ENCODE measurements at places on chromosomes 3 and 15.

DNA sequence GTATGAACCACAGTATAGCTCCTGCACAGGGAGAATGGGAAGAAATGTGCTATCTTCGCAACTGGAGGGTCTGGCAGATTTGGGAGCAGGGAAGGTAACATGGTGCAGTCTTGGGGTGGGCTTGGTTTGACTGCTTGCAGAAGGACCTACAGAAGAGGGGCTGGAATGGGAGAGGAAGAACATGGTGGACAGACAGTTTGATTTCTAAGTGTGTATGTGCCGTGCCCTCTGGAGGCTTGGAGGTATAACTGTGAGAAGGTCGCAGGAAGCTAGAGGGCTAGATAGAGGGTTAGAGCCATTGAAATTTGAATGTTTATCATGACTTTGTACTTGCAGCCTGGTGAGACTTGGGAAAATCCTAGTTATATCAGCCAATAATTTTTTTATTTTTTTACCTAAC, 169.2 kb downstream of the SQOR start:
- H3K36me3 ChIP-seq: no peaks in the 10 kb centered on the region
- H3K4me1 ChIP-seq: no peaks in the 10 kb centered on the region
- H3K27me3 ChIP-seq: no peaks in the 10 kb centered on the region
- DNase-seq: no peak
- no peak overlapping the region for H3K27ac ChIP-seq

DNA sequence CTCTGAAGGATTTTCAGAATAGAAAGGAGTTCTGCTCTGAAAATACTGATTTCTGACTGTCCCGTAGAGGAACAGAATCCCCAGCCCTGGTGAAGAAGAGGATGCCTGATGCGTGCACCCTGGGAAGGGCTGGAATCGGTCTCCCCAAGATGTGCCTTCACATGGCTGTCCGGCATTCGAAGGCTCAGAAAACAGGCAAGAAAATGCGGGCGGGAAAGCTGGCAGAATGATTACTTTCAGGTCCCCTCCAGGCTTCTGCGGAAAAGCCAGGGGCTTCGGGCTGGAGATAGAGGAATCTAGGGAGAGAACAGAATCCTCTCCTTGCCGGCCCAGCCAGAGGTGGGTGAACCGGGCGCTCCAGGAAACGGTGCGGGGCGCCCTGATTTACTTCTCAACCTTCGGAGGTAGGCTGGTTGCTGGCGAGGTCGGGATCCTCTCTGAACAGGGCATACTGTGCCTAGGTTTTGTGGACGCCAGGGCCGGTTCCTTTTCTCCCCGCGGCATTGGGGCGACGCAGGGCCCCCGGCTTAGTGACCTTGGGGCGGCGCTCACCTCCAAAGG, 2.5 kb downstream of the FOXL2NB start:
- no peaks in the 10 kb centered on the region for H3K36me3 ChIP-seq
- H3K4me3 ChIP-seq: peak overlapping the region; percentile 39
- H3K27ac ChIP-seq: no peak overlapping the region

DNA sequence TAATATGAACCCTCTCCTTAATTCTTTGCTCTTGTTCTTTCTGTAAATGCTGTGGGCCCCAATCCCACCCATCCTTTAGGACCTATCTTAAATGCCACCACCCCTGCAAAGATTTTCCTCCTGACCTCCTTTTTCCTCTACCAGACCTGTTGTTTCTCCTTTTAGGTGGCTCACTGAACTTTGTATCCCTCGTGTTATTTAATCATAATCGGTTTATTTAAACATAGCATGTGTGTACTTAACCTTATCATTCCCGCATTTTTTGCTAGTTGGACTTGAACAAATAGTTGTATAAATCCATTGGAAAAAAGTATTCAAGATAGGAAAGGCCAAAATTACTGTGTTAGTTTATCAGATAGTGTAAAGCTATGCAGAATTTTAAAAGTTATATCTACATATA, 988 bp upstream of the NFKBIZ start:
- H3K4me3 ChIP-seq: peak overlapping the region; percentile 90
- H3K4me1 ChIP-seq: peaks cover 43% of the 10 kb centered on the region
- no peaks in the 10 kb centered on the region for H3K27me3 ChIP-seq
- no peak for DNase-seq

- H3K36me3 ChIP-seq: no peaks in the 10 kb centered on the region
- peak overlapping the region; percentile 24 for H3K4me3 ChIP-seq
- H3K4me1 ChIP-seq: no peaks in the 10 kb centered on the region
- no peak for DNase-seq
- peak overlapping the region; percentile 41 for H3K27ac ChIP-seq
Observed at GRCh38 chr3:168865022-168865551, 769.4 kb upstream of the GOLIM4 start.

DNA sequence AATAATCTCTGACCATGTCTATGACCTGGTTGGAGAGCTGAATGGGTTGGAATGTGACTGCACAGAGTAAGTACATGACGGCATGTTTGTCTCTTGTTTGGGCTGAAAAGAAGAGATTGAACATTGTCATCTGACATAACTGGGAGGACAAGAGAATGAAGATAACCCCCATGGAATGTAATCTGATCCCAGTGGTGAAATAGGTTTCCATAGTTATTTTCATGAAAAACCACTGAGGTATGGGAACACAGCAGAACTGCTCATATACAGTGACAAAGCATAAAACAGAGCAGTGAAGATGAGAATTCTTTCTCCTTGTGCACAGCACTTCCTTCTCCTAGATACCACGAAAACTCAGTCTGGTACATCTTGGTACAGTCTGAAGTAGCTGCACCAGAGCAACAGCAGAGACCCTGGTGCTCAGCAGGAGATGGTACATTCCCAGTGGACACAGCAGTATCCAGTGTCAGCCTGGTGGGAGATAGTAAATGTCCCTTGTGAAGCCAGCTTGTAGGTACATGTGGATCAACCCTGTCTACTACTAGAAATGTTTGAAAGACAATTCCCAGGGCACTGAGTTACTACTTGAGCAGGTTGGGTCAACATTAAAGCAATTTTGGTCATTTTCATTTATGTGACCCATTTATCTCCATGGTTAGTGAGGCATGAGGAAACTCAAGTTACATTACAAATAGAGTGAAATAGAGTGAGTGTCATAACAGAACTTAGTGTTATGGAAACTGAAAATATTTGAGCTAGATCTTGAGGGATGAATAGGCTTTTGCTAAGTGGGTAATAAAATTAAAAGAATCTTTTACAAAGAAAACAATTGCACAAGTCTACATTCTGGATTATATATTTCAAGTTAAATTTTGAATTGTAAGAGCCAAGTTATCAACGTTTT, 178.3 kb downstream of the SUCNR1 start:
- no peak for DNase-seq
- no peaks in the 10 kb centered on the region for H3K36me3 ChIP-seq
- H3K27ac ChIP-seq: no peak overlapping the region
- no peaks in the 10 kb centered on the region for H3K4me1 ChIP-seq
- H3K27me3 ChIP-seq: no peaks in the 10 kb centered on the region

GRCh38 chr3:193776626-193777358, 183.8 kb downstream of the OPA1 start:
- H3K36me3 ChIP-seq: no peaks in the 10 kb centered on the region
- no peak overlapping the region for H3K4me3 ChIP-seq
- H3K27ac ChIP-seq: no peak overlapping the region
- DNase-seq: no peak
- peaks cover 12% of the 10 kb centered on the region for H3K27me3 ChIP-seq
- H3K4me1 ChIP-seq: peaks cover 15% of the 10 kb centered on the region

DNA sequence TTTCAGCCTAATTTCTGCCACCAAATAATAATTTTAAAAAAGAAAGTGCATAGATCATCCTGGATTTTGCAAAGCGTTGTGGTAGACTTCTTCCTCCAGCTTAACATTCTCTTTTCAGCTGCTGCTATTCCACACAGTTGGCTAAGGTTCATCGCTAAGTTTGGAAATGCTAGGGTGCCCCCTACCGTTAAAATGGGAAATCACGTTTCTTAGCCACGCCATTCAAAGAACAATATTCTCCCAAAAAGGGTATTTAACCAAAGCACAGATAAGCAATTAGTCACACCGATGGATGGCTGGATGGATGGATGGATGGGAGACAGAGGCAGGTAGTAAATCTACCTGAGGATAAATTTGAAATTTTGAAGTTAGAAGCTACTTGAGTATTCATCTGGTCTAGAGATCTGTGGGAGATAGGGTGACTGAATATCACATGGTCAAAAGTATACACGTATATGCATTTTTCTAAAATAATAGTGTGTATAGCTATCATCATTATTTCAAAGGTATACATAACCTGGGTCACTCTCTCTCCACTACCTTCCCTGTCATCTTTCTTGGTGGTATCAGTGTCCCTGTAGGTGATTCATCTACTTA, 67.2 kb downstream of the EFHB start:
- no peak overlapping the region for H3K4me3 ChIP-seq
- H3K27ac ChIP-seq: no peak overlapping the region
- DNase-seq: peak; percentile 37
- H3K36me3 ChIP-seq: no peaks in the 10 kb centered on the region
- no peaks in the 10 kb centered on the region for H3K4me1 ChIP-seq
- no peaks in the 10 kb centered on the region for H3K27me3 ChIP-seq

- no peak for DNase-seq
- H3K4me1 ChIP-seq: peaks cover 10% of the 10 kb centered on the region
- H3K4me3 ChIP-seq: no peak overlapping the region
- no peaks in the 10 kb centered on the region for H3K36me3 ChIP-seq
- no peaks in the 10 kb centered on the region for H3K27me3 ChIP-seq
- H3K27ac ChIP-seq: no peak overlapping the region
Observed at GRCh38 chr3:46146548-46146947, 61.6 kb downstream of the CCR1 start.
